ENCODE measurements at places on chromosomes 2 and 18.

DNA sequence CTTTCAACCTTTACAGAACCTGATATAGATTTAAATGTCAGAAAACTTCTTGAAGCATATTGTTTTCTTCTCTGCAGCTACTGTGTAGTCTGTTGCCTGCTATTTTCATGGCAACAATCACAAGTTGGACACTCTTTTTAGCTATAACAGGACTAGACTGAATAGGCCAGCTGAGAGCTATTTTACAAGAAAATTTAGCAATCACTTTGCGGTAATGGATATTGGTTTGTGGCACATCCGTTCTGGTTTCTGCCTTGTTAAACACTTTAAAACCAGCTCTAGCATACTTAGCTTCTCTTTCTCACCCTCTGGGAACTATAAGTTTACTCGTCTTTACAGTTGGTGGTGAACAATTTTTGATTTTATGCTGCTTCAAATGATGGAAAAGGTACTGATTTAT, 125.7 kb downstream of the MAP2 start:
- DNase-seq: no peak

DNA sequence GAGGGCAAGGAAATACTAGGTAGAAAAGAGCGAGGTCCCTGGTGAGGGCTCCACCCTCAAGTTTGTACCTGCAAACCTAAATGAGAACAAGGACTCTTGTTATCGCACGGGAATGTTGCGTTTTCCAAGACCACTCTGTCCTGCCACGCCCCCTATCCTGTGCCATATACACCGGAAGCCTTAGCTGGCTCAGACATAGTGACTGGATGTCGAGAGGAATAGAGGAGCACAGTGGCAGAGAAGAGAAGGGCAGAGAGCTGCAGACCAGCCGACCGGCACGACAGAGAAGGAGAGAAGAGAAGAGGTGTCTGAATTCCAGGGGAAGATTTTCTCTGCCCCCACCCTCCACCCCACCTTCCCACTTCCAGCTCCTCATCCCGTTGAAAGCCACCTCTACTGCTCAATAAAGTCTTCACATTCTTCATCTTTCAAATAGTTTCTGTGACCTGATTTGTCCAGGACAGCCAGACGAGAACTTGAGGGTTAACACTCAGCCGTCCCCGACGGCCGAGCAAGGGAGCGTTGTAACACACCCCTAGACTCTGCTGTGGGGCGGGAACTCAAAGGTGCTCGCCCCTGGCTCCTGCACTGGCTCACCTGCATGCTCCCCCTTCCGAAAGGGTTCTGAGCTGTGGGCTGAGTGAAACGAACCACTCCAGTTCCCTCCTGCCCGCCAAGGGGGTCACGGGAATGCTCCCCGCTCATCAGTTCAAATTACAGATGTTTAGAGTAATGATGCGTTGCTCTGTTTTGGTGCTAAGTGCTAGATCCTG, 24.9 kb upstream of the COL3A1 start:
- DNase-seq: no peak

GRCh38 chr18:55300421-55300935, 287.5 kb downstream of the TCF4 start:
- peak; percentile 94 for DNase-seq

DNA sequence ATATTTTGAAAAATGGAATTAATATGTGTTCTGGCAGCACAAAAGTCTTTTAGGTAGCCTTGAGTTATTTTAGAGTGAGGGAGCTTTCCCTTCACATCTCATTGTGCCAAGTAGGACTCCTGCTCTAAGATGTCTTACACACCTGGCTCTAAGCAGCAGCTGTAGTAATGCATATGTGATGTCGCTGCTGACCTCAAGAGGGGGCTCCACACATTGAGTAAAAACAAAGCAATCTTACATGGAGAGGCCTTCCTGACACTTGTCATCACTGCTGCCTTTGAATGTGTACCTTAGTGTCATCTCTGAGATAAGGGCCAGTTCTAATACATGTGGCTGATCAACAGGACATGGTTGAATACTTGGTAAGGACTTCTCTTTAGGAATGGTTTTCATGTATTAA, 75.8 kb downstream of the ACTR3 start:
- DNase-seq: peak; percentile 16

DNA sequence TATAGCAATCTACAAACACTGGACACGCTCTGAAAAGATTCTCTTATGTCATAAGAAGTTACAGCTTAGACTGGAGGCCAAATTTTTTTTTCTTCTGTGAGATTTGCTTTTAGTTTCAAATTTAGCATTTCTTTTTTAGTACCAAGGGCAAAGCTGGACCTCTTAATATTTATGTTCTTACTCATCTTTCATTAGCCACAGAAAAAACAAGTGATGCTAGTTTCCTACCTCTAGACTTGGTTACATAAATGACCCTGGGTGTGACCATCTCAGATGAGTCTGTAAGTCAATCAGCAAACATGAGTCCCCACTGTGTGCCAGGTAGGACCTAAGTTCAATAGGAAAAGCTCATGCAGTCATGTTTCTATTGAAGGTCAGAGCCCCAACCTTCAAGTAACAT, 94.4 kb downstream of the MEP1B start:
- no peak for DNase-seq
